Esophagus squamous epithelium (tissue), 5 donors: ENCODE measurements at places on chromosomes 6 and 20.
A peak's percentile ranks its signal among the peaks of the same experiment; 100 is the strongest.

GRCh38 chr6:52284131-52284459 lies 447 bp downstream of the MCM3 start:
- DNase-seq = peak; percentile 20

DNA sequence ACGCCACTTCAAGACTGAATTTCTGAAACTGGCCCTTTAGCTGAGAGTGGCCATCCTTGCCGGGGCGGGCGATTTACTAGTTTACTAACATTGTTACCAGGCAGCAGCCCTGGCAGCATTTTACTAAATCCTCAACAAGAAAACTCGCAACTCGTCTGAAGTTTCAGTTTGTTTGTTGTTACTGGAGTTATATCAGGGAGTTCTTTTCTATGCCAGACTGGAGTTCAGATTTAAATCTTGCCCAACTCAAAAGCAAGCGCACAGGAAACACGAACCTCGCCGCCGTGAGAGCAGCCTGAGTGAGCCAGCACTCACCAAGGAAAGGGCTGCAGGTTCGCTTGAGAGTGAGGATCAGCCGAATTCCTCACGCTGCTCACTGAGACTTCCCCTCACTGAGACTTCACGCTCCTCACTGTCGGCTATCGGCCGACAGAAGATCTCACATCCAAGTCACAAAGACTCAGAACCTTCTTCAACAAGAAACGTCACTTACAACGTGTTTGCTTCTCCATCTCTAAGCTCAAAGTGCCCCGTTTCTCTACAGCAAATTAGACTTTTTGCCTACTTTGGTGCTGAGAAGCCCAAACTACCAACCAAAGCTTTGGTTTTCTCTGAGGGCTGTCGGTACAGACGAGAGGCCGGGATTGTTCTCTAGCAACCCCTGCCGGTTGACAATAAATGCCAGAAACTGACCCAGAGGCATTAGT lies 78.9 kb downstream of the OLIG3 start:
- DNase-seq = no peak

DNA sequence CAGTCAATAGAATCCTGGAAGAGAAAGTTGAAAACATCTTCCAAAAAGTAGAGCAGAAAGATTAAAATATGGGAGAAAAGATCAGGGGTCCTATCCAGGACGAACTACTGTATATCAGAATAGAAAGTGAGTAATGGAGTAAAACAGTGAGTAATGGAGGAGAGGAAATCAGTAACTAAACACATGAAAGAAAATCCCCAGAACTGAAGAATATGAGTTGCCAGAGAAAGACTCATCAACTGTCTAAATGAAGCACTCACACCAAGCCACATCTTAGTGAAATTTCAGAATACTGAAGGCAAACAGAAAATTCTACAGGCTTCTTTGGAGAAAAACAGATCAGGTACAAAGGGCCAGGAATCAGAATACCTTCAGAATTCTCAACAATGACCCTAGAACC lies 14.9 kb downstream of the IL17A start:
- DNase-seq = no peak

DNA sequence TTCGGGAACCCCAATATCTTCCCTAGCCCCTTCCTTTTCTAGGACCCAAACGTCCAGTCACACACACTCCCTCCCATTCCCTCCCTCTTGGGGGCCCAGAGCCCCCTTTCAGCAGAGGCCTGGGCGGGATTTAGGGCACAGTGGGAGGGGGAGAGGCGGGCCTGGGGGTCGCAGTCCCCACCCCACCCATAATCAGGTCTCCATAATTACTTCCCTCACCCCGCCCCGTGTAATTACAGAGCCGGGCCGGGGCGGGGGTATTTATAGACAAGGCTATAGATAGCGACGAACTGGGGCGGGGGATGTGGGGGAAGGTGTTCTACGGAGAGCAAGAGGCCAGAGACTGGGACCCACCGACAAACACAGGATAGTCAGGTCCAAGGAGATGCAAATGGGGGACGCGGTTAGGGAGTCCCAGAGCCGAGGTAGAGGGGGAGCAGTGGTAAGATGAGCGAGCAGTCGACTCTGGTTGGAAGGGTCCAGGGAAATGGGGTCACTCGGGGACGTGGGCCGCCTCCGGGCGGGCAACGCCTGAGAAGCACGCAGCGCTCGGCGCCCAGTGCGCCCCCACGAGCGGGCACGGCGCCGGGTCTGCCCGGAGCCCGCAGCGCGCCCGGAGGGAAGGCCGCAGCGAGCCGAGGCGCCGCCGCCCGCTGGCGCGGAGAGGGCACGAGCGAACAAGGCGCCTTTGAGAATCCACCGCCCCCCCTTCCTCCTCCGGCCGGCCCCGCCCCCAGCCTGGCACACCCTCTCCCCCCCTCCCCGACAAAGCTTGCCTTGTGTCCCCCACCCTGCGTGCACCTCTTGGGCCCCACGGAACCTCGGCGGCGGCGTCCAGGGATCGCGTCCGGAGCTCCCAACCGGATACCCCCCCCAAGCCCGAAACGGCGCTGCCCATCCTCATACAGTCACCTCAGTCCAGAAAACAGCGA lies 670 bp upstream of the COL11A2 start:
- no peak for DNase-seq

DNA sequence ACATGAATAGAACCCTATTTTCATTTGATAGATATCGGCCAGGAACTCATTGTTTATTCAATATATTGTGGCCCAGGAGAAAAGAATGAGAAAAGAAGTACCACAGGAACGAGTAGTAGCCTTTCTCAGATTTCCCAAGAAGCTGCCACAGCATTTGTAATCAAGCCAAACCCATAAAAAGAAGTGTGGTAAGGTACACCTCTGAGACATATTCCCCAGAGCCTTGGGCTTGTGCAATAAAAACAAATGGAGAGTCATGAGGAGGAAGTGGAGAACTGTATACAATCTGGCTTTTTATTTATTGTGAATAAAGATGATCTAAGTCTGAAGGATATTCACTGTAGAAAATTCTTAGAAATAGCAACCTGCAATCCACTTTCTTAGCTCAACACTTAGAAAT lies 36.7 kb downstream of the KIF6 start:
- no peak for DNase-seq

DNA sequence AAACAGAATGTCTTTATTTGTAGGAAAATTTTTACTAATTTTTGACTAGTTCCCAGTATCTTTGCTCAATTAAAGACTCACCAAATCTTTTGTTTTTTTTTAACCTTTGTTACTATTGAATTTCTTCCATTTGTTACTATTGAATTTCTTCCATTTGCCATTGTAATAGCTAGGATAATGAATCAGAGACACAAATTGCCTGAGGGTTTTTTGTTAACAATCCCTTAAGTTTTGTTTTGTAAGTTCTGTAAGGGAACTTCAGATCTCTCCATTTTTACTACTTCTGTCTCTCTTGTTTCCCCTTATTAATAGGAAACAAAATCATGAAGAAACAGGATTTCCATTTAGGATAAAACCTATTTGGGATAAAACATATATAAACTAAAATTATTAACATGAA lies 104.3 kb downstream of the MAP3K4 start:
- no peak for DNase-seq

GRCh38 chr6:149031201-149031858 lies 284.5 kb downstream of the UST start:
- DNase-seq = no peak

DNA sequence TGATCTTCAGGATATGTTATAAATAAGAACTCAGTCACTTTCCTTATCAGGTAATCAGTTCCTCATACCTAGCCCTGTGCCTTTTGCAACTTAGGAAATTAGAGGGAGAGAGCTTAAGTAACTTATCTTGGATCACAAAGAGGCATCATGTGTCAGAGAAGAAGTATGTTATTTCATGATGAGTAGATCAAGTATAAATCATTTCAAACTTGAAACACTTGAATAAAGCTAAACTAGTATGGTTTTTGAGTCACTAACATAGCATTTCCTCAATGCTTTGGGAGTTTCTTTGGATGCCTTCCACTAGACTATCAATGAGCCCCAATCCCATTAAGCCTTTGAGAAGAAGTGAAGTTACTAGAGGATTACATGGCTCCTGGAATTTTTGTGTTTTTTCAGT lies 102.6 kb upstream of the TNFAIP3 start:
- DNase-seq = no peak

DNA sequence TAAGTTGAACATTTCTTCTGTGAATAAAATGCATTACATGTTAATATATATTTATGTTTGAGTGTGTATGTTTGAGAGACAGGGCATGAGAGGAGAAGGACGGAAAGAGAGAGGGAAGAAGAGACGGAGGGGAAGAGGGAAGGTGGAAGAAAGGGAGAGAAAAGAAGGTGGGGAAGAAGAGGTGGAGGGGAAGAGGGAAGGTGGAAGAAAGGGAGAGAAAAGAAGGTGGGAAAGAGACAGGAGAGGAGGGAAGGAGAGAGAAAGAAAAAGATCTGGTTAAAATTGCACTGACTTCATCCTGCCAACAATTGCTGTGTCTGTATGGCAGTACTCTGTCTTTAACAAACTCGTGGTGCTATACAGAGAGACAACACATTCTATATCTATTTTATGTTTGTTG lies 29.0 kb downstream of the FAM83B start:
- DNase-seq = no peak

DNA sequence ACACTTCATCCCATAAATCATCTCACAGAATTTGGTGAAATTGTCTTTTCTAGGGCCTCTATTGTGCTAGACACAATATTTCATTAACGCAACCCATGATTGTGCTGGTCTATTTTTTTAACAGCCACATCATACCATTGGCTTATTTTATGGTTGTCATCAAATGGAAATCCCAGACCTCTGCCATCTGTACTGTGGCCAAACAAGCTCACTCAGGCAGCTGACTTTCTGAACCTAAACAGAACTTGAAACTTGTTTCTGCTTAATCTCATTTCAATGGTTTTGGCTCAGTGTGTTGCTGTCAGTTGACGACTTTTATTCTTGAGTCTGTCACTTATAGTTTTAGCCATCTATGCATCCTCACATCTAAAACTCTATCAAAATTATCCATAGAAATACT lies 111.8 kb downstream of the HAO1 start:
- DNase-seq = no peak

- DNase-seq = no peak
Observed at GRCh38 chr20:50099565-50099991, 13.4 kb downstream of the UBE2V1 start.

DNA sequence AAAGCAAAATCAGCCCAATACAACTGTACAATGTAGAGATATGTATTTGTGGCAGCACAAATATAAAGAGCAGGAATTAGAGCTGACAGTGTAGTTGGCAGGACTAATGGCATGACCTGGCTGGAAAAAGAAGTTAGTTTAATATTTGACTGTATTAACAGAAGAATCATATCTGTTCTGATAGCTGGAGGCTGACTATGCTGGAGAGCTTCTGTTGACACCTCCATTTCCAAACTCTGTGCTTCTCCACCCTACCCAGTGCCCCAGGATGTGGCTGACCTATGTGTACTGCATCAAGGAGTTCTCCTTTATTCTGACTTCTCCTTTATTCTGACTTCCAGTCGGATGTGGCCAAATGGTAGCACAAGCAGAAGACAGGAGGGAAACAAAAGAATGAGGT lies 299.3 kb downstream of the PKHD1 start:
- no peak for DNase-seq

GRCh38 chr6:24313251-24314141 lies 44.4 kb downstream of the DCDC2 start:
- no peak for DNase-seq

GRCh38 chr6:168636147-168637004 lies 195.4 kb downstream of the SMOC2 start:
- DNase-seq = no peak

GRCh38 chr6:149887343-149887742 lies 10.6 kb downstream of the RAET1E start:
- no peak for DNase-seq
